NAMALWA (cell line): ENCODE measurements at places on chromosomes 2 and 18.

DNA sequence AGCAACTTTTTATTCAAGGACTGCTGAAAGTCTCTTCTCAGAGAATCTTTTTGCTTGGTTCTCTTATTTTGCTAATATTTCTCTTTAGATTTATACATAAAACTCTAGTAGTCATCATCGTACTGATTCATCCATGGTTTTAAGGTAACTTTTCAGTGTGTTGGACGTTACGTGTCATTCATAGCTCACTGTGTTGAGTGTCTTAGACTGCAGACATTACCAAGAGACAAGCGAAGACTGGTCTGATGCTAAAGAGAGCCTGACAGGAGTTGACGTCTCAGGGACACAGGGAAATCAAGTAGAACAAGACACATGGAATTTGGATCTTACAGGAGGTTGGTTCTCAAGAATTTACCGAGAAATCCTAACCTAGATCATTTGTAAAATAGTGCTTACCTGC is 25.5 kb downstream of the RBM44 start:
- no peak for DNase-seq

DNA sequence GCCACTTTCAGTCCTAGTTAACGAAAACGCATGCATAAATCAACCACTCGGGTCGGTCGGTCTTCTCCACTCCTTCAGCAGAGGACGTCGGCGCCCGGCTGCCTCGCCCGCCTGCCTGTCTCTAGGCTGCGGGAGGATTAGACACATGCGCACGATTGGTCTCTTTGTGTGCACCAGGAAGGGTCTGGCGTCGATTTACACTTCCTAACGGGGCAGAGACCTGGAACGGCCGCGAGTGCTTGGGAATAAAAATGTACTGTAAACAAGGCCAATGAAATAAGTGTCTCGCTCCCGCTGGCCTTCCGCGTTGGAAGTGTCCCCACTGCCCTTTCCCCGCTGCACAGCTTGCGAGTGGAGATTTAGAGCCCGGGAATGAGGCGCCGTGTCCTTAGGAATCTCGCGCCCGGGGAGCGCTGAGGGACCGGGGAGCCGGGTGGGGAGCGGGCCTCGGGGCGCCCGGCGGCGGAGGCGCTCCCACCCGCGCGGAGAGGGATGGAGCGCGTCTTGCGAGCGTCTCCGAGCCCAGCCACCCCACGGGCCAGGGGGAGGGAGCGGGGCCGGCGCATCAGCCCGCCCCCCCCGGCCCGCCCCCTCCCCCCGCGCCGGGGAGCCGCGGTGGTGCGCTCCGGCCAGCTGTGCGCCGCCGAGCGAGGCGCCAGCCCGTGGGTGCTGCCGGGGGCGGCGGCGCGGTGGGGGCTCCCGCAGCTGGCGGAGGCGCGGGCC is at the start of gene DOK6:
Gene DOK6 (plus strand): TSS at position 636 of the 723 bp plus-strand sequence.
- no peak for DNase-seq

- DNase-seq = peak; percentile 6
Measured at GRCh38 chr2:20755132-20755800, 67.6 kb downstream of the LDAH start.

DNA sequence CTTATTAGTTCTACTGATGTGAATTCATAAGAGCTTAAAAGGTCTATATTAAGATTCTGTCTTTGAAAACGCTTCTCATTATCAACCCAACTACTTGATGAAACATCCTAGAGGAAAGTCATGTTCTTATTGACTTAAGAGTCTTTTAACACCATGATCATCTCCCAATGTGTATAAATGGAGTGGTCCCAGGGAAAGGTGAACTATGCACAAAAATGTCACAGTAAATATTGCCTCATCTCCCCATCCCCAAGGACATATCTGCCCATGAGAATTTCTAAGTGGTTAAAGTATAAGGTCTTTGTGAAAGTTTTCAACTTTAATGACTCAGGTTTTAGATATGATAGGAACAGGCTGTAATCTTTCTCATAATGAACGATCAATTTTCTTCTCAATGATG is 240.1 kb downstream of the IRS1 start:
- DNase-seq = no peak

DNA sequence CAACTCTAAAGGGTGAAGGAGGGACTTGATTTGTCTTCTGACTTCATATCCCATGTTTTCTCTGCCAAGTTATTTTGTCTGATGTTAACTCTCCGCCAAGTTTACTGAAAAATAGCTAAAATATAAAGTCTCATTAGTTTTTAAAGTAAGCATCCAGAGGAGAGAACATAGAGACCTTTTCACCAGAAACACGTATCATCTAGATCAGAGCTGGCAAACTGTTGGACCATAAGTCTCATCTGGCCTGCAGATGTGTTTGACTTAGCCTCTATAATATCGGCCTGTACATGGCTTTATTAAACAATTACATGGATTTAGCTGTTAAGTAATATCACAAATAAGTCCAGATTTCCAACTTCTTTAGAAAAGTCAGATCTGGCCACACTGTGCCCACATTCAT is 182.6 kb downstream of the PLCL1 start:
- no peak for DNase-seq

- DNase-seq = no peak
Measured at GRCh38 chr2:70029814-70030409, 57.4 kb upstream of the PCBP1 start.

DNA sequence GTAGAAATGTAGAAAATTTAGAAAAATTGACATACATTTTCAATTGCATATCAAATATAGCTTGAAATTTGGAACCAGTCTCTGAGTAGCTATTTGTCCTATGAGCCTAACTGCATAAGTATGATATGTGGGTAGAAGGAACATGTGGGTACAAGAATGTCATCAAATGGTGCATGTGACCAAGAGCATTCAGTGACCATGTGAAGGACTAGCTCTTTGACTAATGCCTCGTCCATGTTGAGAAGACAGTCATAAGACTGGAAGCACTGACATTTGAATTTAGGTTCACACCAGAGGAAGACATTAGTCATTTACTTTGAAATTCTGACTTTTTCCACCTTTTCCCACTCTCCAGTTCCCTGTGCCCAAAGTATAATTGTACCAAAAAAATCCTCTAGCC is 12.6 kb downstream of the MRPL44 start:
- no peak for DNase-seq

GRCh38 chr2:219440388-219441256 is 6.0 kb downstream of the SPEG start:
- DNase-seq = peak; percentile 52

GRCh38 chr2:241300000-241300399 is 15.5 kb downstream of the HDLBP start:
- no peak for DNase-seq

DNA sequence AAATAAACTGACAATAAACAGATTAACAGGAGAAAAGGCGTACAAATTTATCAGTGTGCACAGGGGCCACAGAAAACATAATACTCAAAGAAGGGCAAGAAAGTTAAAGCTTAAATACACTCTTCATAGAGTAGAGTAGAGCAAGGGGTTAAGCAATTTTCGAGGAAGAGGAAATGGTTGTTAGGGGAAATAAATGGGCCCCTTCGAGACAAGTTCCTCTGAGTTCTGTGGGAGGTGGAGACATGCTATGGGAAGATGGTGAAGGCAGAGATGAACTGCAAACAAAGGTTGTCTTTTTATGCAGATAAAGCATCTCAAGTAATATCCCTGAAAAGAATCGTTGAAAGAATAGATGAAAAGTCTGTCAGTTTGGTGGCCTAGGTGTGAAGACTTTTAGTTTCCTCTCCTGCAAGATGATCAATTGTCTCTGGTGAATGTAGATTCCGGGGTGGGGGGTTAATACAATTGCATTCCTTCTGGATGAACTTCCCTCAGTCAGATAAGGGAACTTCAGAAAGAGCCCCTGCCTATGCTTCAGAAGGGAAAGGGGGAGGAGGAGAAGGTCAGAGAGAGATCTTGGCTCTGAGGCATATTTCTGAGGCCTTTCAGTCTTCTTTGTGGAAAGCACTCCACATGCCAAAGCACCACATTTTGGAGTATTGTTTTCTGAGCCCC is 127.0 kb downstream of the METTL4 start:
- DNase-seq = no peak

- no peak for DNase-seq
Measured at GRCh38 chr2:70922235-70923234, 13.2 kb upstream of the ATP6V1B1 start.

DNA sequence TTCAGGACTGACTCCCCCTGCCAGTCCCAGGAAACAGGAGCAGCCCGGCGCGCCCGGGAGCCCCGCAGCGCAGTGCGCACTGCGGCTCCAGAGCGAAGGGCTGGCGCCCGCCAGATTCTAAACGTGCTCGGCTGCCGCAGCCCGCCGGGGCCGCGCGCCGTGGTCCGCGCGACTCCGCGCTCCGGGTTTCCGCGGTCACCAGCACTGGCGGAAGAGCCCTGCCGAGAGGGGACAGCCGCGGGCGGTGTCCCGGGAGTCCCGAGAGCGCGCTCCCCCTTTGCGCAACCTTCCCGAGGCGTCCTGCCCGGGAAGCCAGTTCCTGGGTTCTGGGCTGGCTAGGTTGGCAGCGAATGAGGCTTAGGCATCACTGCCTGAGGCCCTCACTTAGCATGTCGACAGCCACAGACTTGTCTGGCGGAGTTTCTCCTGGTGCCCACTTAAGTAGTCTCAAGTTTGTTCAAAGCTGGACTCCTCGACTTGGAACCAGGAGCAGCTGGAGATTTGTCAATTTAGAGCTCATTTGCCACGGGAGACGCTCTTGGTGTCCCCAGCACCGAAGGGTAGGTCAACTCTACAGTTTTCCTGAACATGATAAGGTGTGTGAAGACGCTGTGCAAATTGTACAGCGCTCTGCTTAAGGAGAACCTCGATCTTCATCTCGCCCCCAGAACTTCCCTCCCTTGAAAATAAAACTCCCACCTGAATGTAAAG is 1.5 kb upstream of the VSNL1 start:
- DNase-seq = peak; percentile 65

DNA sequence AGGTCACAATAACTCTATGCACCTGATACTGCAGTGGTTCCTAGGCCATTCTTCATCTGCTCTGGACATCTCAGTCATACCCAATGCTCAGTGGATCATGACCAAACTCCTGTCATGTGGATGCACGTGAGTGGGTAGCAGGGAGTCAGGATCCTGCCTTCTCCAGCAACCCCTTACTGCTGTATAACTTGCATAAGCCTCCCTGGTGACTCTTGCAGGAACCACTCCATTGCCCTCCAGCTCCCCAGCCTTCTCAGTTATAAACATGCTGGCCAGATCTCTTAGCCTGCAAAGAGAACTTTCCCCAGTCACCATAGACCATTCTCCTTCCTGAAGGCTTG is 98.6 kb upstream of the ZNF397 start:
- DNase-seq = no peak

DNA sequence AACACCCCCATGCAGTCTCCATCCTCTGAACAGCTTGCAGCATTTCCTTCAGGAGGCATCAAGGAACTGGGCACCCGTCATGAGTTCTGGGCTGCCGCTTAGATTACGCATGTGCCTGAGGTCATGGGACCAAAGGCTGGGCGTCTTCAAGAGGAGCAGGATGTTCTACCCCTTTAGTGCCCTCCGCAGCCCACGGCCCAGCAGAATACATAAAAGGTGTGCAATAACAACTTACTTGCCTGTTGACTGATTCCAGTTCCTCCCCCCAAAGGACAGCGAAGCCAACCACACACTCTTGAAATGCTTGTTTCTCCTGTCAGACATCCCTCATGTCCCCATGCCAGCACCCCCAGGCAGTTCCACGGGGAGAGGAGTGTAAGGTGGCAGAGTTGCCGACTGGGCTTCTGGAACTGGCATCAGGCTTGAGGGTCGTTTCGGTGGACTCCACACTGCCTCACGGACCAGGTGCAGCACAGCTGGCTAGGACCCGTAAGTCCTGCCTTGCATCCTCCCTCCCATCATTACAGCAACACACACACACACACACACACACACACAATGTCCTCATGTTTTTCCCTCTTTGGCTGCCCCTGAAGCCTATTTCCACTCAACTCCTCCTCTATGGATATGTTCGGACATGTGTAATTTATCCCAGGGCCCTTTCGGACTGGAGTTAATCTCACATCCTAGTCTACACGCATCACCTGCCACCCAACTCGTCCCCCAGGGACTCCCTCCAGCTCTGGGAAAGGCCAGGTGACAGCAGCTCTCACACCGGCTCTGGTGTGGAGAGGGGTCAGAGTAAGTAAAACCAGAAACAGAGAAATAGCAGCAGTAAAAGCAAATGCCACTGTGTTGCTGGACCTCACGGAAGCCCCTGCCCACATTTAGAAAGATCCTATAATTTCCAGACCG is 200.7 kb downstream of the BCL11A start:
- peak; percentile 84 for DNase-seq

- no peak for DNase-seq
Measured at GRCh38 chr18:57029761-57030160, 117.1 kb upstream of the BOD1L2 start.

DNA sequence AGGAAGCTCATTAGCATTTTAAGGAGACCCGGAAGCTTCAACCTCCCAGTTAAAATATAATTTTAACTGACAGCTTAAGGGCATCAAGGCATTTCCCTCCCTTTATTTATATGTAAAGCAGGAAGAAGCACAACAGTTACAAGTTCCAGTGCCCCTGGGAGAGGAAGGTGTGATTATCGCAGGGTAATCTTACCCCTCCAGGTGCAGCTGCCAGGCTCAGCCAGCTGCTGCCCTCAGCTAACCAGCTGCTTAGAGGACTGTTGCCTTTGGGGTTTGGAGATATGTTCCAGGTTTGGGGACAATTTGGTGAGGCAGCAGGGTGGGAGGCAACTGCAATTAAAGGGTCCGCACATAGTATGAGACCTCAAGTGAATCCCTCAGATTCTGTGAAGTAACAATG is 55.3 kb upstream of the SETBP1 start:
- no peak for DNase-seq

- DNase-seq = no peak
Measured at GRCh38 chr2:218282173-218282991, 9.9 kb downstream of the TMBIM1 start.

GRCh38 chr18:44988821-44989587 is 308.3 kb downstream of the SETBP1 start:
- no peak for DNase-seq

- DNase-seq = peak; percentile 19
Measured at GRCh38 chr18:52999633-53000032, 659.6 kb downstream of the DCC start.

DNA sequence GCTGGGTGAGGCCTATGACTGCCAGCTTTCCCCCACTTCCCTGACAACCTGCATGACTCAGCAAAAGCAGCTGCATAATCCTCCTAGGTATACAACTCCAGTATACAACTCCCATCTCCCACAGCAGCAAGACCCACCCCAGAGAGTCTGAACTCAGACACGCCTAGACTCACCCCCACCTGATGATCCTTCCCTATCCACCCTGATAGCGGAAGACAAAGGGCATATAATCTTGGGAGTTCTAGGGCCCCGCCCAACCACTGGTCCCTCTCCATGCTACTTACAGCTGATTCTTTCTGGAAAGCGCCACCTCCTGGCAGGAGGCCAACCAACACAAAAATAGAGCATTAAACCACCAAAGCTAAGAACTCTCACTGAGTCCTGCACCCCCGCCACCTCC is 296.5 kb downstream of the DCC start:
- DNase-seq = peak; percentile 32
